ENCODE measurements at places on chromosomes 16 and 17. TPM values are rescaled to one million over a fixed set of nuclear protein-coding genes. Genes with fewer than 3 reads are reported as not detected.
A peak's percentile ranks its signal among the peaks of the same experiment; 100 is the strongest.

GRCh38 chr16:89484923-89485679 is 5.3 kb downstream of the ANKRD11 start:
- no peak for DNase-seq

GRCh38 chr16:67847064-67847861 is at the start of gene CENPT:
TSS of gene CENPT (minus strand) at chr16:67847693. CDS start at chr16:67833859, 13,834 bp downstream.
- DNase-seq: no peak

DNA sequence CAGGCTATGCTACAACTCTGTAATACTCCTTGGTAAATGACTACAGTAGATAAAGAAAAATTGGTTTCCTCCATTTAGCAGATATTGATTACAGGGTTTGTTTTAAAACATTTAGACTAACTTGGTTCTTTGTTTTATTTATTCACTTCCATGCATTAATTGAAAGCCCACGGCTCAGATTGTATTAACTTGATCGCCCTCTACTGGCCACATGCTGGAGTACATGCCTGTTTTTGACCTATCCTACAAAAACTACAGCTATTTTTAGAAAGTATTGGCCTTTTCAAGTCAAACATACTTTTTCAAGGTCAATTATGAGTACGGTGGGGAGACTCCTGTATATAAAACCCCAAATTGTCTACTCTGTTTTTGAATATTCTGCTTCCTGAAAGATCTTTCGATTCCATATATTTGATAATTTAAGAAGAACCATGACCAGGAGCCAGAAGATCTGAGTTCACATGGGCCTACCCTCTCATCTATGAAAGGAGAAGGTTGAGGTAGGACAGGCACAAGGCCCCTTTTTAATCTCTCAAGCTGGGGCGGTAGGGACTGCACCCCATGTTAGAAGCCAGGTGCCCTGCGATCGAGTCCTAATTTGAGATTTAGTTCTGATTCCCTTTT is 51.8 kb downstream of the CA10 start:
- DNase-seq: no peak

- DNase-seq: no peak
These were observed 40.7 kb downstream of the ADCY9 start for GRCh38 chr16:4075534-4075933.

C17orf78 gene
- not detected for polyA plus RNA-seq

DNA sequence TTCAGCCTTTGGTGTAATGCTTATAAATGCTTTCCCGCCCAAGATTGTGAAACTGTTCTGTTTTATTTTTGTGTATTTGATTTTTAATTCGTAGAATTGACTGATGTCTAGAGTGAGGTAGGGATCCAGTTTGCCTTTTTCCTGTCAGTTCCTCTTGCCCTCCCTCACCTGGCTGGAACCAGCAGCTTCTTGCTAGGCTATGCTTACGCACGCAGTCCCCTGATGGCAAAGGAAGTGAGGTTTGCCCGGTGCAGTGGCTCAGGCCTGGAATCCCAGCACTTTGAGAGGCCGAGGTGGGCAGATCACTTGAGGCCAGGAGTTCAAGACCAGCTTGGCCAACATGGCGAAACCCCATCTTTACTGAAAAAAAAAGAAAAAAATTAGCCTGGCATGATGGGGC is 51.9 kb downstream of the RAB11FIP4 start:
- DNase-seq: no peak

DNA sequence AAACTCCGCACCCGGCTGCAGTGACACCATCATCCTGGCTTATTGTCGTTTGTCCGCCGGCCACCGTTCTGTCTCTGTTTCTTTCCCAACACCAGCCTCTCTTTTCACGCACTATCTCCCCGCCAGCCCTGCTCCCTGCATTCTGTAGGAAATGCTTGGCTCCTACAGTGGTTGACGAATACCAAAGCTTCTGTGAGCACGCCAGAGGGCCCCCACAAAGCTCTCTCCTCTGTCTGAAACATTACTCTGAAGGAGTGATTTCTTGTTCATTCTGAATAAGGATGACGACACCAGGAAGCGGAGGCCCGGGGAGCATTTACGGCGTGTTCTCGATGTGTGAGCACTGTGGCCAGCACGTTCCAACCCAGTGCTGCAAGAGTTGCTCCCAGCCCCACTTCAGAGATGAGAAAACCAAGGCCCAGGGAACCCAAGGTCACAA is 58.8 kb downstream of the ADCY9 start:
- DNase-seq: no peak

GRCh38 chr17:45296003-45296832 is 20.6 kb downstream of the MAP3K14 start:
- no peak for DNase-seq

TMEM220 gene
- polyA plus RNA-seq: 12.2 TPM

DNA sequence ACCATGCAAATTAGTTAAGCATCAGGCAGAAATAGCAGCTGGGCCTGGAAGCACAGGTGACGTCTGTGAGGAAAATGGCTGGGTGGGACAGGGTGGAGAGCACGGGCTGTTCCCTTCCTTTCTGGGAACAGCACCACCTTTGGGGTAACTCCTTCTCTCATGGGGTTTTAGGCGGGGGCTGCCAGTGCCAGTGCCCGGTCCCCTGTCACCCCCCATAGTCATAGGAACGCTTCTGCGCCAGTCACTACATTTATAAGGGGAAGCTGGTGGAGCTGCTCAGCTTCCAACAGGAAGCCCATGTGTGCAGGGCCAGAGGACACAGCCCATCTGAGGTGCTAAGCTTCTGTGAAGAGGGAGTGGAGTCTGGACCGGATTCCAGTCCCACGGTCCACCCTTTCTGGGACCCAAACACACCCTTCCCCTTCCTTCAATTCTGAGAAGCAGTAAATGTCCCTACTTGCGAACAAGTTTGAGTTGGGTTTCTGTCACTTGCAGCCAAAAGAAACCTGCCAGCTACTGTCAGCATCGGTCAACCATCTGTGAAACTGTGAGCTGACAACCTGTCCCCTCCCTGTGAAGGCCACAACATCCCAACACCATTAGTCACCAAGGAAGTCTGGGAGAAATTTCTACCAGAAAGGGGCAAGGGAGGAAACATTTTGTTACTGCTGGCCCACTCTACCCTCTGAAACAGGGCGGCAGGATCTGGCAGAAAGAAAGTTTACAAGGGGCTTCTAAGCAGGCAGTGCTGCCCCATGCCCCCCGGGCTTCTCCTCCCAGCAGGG is 86.0 kb upstream of the AMZ2 start:
- no peak for DNase-seq

CHP2 gene
- polyA plus RNA-seq: not detected

GRCh38 chr16:60299241-60299776 is 1565.2 kb upstream of the GOT2 start:
- DNase-seq: no peak

DNA sequence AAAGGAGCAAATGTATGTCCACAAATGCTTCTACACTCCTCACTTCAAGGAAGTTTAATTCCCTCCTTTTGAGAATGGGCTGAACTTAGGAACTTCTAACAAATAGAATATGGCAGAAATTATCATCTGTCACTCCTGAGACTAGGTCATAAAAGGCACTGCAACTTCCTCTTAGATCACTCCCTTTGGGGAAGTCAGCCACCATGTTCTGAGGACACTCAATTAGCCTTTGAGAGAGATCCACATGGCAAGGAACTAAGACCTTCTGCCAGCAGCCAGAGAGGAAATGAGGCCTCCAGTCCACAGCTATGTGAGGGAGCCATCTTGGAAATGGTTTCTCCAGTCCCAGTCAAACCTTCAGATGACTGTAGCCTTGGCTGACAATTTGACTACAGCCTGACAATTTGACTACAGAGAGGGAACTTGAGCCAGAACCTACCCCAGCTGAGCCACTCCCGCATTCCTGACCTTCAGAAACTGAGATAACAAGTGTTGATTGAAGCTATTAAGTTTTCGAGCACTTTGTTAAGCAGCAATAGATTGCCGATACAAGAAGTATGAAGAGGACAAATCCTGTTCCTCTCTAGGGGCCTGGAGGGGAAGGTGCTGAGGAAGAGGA is 113.4 kb upstream of the SEC14L1 start:
- DNase-seq: no peak

DNA sequence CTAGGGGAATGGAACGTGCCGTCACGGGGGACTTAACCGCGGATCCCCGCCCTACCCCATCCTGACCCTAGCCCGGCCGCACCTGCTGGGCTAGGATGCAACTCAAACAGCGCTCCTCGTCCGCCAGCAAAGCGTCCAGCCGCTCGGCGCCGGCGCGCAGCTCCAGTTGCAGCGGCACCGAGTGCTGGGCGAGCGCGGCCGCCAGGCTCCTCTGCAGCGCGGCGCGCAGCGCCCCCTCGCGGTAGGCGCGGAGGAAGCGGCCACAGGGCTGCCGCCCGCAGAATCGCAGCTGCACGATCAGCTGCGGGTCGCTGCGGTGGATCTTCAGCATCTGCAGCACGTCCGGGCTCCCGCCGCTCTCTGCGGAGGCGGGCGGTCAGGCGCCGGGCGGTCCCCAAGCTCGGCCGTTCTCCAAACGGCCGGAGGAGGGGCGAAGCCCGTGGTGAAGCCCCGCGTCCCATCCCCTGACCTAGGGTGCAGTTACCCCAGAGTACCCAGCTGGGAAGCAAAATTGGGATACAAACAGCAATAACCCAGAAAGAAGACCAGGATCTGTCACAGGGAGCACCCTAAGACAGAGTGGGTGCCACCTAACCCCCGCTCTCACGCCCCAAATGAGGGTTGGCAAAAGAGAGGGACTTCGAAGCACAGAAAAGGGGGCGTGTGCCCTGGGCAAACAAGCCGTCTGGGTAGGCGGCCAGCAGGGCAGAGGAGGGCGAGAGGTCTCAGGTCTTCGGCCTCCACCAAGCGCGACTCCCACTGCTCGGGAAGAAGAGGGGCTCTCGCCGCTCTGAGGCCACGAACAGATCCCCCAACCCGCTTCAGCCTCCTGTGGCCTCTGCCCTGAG is 4.2 kb downstream of the TRADD start:
- DNase-seq: no peak

ADORA2B gene
- polyA plus RNA-seq: 8.0 TPM

GRCh38 chr16:85403693-85404092 is 209.4 kb upstream of the GSE1 start:
- DNase-seq: no peak

RNU2-1 gene
- not detected for polyA plus RNA-seq

- peak; percentile 26 for DNase-seq
These were observed 15.9 kb downstream of the CHAD start for GRCh38 chr17:50452630-50453300.

- no peak for DNase-seq
These were observed 8.8 kb upstream of the ZNF263 start for GRCh38 chr16:3274490-3274889.

DNA sequence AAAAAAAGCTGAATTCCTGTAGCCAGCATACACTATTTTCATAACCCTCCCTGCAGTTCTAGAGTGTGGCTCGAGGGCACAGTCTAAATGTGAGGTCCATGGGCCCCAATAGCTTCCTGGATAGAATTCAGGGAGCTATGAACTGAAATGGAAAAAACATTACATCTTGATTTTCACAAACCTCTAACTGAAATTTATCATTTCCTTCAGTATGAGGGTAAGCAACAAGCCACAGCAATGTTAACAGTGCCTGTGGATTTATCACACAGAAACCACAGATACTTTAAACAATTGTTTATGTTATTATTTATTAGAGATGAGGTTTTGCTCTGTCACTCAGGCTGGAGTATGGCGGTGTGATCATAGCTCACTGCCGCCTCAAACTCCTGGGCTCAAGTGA is 18.2 kb downstream of the TMEM92 start:
- DNase-seq: no peak

GRCh38 chr17:75591722-75592302 is 4.2 kb downstream of the MYO15B start:
- no peak for DNase-seq

TMEM235 gene
- polyA plus RNA-seq: not detected

SPATA22 gene
- polyA plus RNA-seq: not detected
